ENCODE measurements at places on chromosomes 7 and 10.

DNA sequence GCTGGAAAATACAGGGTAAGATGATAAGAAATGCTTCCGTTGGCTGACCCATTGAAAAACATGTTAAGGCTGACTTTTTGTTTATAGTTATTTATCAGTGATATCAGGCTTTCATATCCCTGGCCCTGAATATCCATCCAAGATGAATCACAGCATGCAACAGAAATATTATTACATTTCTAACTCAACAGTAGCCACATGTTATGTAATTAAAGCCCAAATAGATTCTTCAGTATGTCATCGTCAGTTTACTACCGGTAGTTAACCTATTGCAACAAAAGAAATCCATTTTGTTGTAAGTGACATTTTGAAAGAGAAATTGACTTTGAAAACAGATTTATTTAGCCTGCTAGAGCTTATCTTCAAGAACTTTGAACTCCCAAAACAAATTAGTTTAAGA, 354.1 kb upstream of the CELF2 start:
- DNase-seq, result no peak

- DNase-seq, result no peak
Measured at GRCh38 chr10:12397147-12397896, 48.0 kb downstream of the CAMK1D start.

- DNase-seq, result no peak
Measured at GRCh38 chr10:47038881-47039561, 127.8 kb downstream of the PTPN20 start.

GRCh38 chr10:129491123-129491734, 24.2 kb downstream of the MGMT start:
- no peak for DNase-seq

- DNase-seq, result no peak
Measured at GRCh38 chr7:116740755-116741462, 68.9 kb downstream of the MET start.

Measured in NCI-H2227 treated with DMSO at 0.1 percent for 48 hours (cell line).